HFFc6 (cell line): ENCODE measurements at places on chromosomes 4 and X. TPM values are rescaled to one million over a fixed set of nuclear protein-coding genes. Genes with fewer than 3 reads are reported as not detected.

The ARHGAP36 gene
- total RNA-seq: not detected in 3 replicates

The VCX2 gene
- not detected in 3 replicates for total RNA-seq

DNA sequence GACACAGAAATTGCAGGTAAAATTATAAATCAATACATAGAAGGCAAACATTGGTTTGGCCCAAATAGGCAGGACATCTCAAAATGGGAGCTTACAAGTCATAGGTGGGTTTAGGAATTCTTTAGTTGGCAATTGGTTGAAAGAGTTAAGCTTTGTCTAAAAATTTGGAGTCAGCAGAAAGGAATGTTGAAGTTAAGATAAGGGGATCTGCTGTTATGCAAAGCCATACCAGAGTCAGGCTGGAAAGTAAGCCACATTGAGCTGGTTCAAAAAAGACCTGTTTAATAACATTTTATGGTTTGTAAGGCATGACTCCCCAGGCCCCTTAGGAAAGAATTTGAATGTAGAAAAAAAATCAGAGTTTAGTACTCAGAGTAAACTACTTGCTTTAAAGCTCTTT, 92.6 kb downstream of the IL13RA2 start:
- peak; percentile 37 for DNase-seq
- H3K4me3 ChIP-seq: 0 out of 2 replicates have a peak overlapping the region, but pooled peaks have one; percentile 31
- H3K36me3 ChIP-seq: no peaks in the 10 kb centered on the region
- peaks cover 18% of the 10 kb centered on the region for H3K4me1 ChIP-seq

DNA sequence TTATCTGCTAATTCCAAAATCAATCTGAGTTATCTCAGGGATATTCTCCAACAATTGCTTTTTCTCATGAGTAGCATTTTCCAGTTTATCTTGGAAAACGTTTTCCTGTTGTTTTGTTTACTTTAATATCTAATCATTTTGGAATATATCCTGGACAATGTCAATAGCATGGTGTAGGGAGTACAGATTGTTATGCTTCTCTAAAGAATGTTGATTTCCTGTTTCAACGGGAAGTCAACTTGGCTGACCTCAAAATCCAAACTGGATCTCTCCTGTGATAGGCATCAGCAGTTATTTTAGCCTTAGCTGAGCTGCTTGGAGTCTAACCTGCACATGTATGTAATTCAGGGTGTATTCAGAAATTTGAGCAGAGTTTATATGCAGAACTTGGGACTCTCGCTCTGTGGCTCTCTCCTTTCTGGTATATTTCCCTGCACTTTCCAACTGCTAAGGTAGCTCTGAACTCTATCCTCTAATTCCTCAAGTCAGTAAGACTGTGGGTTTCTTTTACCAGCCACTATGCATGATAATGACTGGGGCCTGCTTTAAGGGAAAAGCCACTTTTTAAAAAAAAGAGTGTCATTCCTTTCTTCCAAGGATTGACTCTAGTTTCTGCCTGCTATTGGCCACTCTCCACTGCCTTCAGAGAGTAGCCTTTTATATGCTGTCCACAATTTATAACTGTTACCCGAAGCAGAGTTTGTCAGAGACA, 7.7 kb downstream of the PRSS48 start:
- no peak overlapping the region for H3K4me3 ChIP-seq
- H3K4me1 ChIP-seq: peaks cover 20% of the 10 kb centered on the region
- no peak overlapping the region for H3K27ac ChIP-seq

The DUSP21 gene
- not detected in 3 replicates for total RNA-seq

- H3K27ac ChIP-seq: no peak overlapping the region
- H3K27me3 ChIP-seq: peaks cover 2% of the 10 kb centered on the region; the same call in 1 of the 2 replicates
- DNase-seq: no peak
- no peaks in the 10 kb centered on the region for H3K36me3 ChIP-seq
These were observed 18.7 kb upstream of the FMR1NB start for GRCh38 chrX:147962476-147962875.

GRCh38 chr4:18262832-18263231, 241.3 kb upstream of the LCORL start:
- no peaks in the 10 kb centered on the region for H3K36me3 ChIP-seq
- DNase-seq: no peak
- no peak overlapping the region for H3K27ac ChIP-seq
- no peak overlapping the region for H3K4me3 ChIP-seq
- no peaks in the 10 kb centered on the region for H3K4me1 ChIP-seq

- H3K27me3 ChIP-seq: peaks cover 4% of the 10 kb centered on the region
- DNase-seq: no peak
- no peaks in the 10 kb centered on the region for H3K4me1 ChIP-seq
- H3K27ac ChIP-seq: no peak overlapping the region
- no peaks in the 10 kb centered on the region for H3K36me3 ChIP-seq
These were observed 55.8 kb upstream of the SHOX start for GRCh38 chrX:574830-575229.

- H3K4me3 ChIP-seq: no peak overlapping the region
- H3K36me3 ChIP-seq: peaks cover 7% of the 10 kb centered on the region; the same call in 1 of the 2 replicates
- no peak overlapping the region for H3K27ac ChIP-seq
These were observed 115.2 kb upstream of the TSPAN5 start for GRCh38 chr4:98773638-98774037.

The USP17L12 gene
- not detected in 3 replicates for total RNA-seq

GRCh38 chr4:47750788-47751187, 87.1 kb downstream of the CORIN start:
- H3K27ac ChIP-seq: no peak overlapping the region
- no peaks in the 10 kb centered on the region; the same call in 1 of the 2 replicates for H3K27me3 ChIP-seq
- DNase-seq: no peak
- peaks cover 10% of the 10 kb centered on the region; the same call in 1 of the 2 replicates for H3K4me1 ChIP-seq
- no peaks in the 10 kb centered on the region for H3K36me3 ChIP-seq

The ZNF732 gene
- total RNA-seq: not detected in 3 replicates

The OPN1MW gene
- not detected in 3 replicates for total RNA-seq

DNA sequence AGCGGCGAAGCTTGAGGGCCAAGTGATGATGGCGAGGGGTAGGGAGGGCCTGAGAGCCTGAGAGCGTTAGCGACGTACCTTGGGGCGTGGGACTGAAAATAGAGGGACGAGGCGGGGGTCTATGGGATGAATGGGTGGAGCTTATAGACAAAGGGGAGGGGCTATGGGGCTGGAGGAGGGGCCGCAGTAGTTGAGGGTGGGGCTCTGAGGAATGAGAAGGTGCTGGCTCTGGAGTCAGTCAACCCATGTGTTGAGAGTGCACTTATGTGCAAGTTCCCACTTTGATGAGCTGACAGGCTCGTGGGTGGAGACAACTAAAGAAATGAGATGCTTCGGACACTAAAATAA, 488 bp downstream of the TBC1D25 start:
- H3K36me3 ChIP-seq: peaks cover 6% of the 10 kb centered on the region; the same call in 1 of the 2 replicates
- H3K27ac ChIP-seq: peak overlapping the region; percentile 69
- DNase-seq: peak; percentile 1
- H3K4me1 ChIP-seq: peaks cover 10% of the 10 kb centered on the region
- peak overlapping the region; percentile 86 for H3K4me3 ChIP-seq

DNA sequence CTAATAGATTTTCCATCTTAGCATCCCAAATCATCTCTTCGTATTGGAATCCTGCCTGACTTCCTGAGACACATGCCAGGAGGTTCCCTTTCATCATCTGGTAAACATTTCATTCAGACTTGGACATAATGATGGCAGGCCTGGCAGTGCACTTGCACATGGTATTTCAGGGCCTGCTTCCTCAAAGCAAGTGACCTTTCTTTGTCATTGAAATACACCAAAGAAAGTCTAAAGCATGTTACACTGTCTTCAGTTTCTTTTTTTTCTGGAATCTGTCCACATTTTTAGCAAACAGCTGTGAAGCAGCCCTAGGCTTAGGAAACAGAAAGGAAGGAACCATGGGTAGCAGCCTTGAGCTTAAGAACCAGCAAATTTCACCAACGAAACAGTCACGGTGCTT, 205.9 kb upstream of the VCX start:
- H3K27ac ChIP-seq: no peak overlapping the region
- H3K4me3 ChIP-seq: no peak overlapping the region
- no peaks in the 10 kb centered on the region for H3K4me1 ChIP-seq
- no peaks in the 10 kb centered on the region for H3K27me3 ChIP-seq
- H3K36me3 ChIP-seq: no peaks in the 10 kb centered on the region
- DNase-seq: no peak

DNA sequence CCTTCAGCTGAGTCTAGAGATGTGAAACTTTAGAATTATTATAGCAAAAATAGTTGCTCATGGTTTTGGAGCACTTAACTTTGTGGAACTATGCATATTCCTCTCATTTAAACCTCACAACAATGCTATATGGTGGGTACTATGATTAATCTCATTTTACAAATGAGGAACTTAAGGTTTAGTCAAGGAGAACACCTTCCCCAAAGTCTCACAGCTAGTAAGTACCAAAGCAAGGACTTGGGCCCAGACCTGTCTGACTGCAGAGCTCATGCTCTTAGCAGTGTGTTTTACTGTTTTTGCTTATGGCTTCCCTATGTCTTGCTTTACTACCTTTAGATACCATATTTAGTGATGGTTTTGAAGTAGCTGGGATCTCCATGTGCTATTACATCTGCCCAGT, 5.1 kb downstream of the UBE2A start:
- no peak for DNase-seq
- H3K27me3 ChIP-seq: no peaks in the 10 kb centered on the region
- 0 out of 2 replicates have a peak, but pooled peaks cover 5% of the 10 kb centered on the region for H3K4me1 ChIP-seq
- H3K36me3 ChIP-seq: no peaks in the 10 kb centered on the region

The CTAG2 gene
- not detected in 3 replicates for total RNA-seq

DNA sequence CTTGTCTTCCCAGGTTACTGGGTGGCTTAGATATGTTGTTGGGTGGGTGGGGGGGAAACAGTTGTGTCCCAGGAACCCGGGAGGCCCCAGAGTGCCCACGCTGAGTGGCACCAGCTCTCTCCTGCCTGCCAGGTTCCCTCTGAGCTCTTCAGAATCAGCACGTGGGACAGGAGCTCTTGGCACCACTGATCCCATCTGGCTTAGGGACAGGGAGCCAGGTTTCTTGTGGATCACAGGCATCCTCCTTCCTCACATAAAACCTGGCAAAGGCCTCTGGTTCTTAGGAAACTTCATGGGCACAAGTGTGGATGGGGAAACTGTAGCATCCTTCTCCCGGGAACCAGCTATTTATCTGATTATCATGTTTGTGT, 3.4 kb downstream of the GPR78 start:
- no peaks in the 10 kb centered on the region for H3K36me3 ChIP-seq
- no peak overlapping the region for H3K4me3 ChIP-seq
- H3K27me3 ChIP-seq: peaks cover 48% of the 10 kb centered on the region
- no peaks in the 10 kb centered on the region for H3K4me1 ChIP-seq
- DNase-seq: no peak
- H3K27ac ChIP-seq: no peak overlapping the region

The L1CAM gene
- total RNA-seq: 15.0 to 90.8 TPM (median 56.9 TPM) in 3 replicates

DNA sequence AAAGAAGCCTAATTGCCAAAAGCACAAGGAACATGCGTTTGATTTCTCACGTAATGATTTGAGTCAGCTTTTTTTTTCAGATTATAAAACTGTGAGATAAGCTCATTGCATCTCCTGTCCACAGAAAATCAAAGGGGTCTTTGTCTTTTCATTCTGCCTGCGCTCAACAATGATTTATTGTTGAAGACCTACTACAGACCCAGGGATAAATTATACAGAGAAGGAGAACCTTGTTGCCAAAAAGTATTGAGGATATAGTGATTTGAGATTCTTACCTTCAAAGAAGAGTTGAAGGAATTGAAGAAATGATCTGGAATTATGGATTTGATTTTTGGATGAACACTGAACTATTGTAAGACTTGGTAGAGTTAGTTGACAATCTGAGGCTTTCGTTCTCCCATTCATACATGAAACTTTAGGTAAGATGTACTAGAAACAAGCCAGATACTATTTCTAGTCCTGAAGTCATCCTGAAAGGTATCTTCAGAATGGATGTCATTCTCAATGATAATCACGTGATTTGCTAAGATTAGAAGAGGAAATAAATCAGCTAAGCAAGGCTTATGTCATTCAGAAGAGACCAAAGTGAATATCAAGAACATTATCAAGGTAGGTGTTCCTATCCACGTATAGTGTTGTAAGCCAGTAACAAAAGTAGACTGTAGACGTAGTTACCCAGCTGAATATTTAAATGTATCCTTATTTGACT, 71.1 kb upstream of the SCOC start:
- no peaks in the 10 kb centered on the region for H3K36me3 ChIP-seq
- no peak overlapping the region for H3K27ac ChIP-seq

The NIPAL1 gene
- total RNA-seq: 0.64 to 1.3 TPM (median 1.1 TPM) in 3 replicates

The KIF4A gene
- total RNA-seq: 11.2 to 26.7 TPM (median 21.1 TPM) in 3 replicates

The THAP9 gene
- 1.3 to 2.2 TPM (median 2.1 TPM) in 3 replicates for total RNA-seq

GRCh38 chrX:138191998-138192397, 519.5 kb downstream of the FGF13 start:
- H3K27ac ChIP-seq: no peak overlapping the region
- H3K4me1 ChIP-seq: no peaks in the 10 kb centered on the region
- H3K36me3 ChIP-seq: no peaks in the 10 kb centered on the region
- no peak overlapping the region for H3K4me3 ChIP-seq

DNA sequence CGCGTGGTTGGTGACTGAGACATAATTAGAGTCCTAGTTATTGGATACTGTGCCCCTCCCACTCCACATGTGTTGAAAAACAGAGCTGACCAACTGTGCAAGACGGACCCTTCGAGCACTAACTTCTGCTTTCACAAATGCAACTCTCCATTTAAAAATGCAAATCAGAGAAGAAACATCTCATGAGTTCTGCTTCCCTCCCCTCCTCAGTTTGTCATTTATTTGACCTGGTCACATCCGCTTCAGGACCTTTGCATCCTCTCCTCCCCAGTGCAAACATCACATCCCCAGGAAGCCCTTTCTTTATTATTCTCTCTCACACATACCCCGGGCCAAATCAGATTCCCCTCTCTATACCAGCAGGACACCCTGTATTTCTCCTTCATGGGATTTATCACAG, 38.1 kb upstream of the NOCT start:
- no peak for DNase-seq
- H3K4me3 ChIP-seq: no peak overlapping the region
- peaks cover 7% of the 10 kb centered on the region; the same call in 1 of the 2 replicates for H3K27me3 ChIP-seq
- H3K4me1 ChIP-seq: peaks cover 7% of the 10 kb centered on the region
- H3K27ac ChIP-seq: no peak overlapping the region

The CCDC110 gene
- not detected in 3 replicates for total RNA-seq

DNA sequence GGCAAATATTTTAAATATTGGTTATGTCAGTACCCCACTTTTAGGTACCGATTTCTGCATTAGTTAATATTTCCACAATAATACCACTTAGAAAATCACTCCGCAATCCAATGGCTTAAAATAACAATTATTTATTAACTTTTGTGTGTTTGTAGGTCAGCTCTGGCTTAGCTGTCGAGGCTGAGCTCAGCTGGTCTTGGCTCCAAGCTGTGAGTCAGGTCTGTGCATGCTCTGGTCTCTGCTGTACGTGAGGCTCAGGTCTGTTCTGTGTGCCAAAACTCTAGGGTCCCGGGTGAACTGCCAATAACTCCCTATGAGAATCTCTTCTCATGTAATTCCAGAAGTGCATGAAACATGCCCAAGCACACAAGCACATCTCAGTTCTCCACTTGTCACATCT, 245.8 kb upstream of the GK2 start:
- no peak overlapping the region for H3K4me3 ChIP-seq
- 0 out of 2 replicates have a peak, but pooled peaks cover 5% of the 10 kb centered on the region for H3K4me1 ChIP-seq
- H3K27me3 ChIP-seq: no peaks in the 10 kb centered on the region
- no peak for DNase-seq
- H3K36me3 ChIP-seq: no peaks in the 10 kb centered on the region
